A549 treated with CpdA at 1 μM for 4 hours (cell line): ENCODE measurements at places on chromosomes 13 and 19. TPM values are rescaled to one million over a fixed set of nuclear protein-coding genes. Genes with fewer than 3 reads are reported as not detected.

Gene SNAPC2
- 19.6 to 31.6 TPM (median 29.7 TPM) in 5 replicates for total RNA-seq

Gene C19orf18
- total RNA-seq = 0.08 TPM in 1 of 5 replicates, not detected in the others

Gene ATXN8OS
- total RNA-seq = not detected in 5 replicates

Gene PSG11
- not detected in 5 replicates for total RNA-seq

Gene CYP4F22
- total RNA-seq = 0.06 to 0.09 TPM (median 0.07 TPM) in 3 of 5 replicates, not detected in the others

Gene SIGLEC9
- total RNA-seq = 0.26 TPM in 1 of 5 replicates, not detected in the others
